ENCODE measurements at places on chromosomes 7 and 10.

DNA sequence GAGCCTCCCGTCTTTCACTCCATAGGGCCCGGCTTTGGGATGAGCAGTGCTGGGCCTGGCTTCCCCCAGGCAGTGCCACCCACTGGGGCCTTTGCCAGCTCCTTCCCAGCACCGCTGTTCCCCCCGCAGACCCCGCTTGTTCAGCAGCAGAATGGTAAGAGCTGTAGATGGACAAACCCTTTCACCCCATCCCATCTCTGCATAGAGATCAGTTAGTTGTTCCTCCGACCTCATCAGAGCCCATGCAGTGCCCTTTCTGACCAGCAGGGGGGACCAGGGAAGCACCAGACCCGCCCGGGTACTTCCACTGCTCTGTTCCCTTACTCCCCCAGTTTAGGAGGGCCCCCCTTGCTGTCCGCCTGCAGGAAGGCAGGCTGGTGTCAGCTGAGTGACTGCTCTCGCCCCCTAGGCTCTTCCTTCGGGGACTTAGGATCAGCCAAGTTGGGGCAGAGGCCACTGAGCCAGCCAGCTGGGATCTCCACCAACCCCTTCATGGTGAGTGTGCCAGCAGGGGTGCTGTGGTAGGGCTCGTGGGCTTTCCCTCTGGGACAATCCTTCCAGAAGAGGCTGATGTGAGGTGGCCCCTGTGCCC is 9.8 kb downstream of the SAP25 start:
- peak; percentile 51 for DNase-seq

GRCh38 chr7:101402081-101402779 is 39.6 kb downstream of the COL26A1 start:
- DNase-seq = no peak

GRCh38 chr10:79093658-79094411 is 25.1 kb downstream of the ZMIZ1 start:
- DNase-seq = no peak

DNA sequence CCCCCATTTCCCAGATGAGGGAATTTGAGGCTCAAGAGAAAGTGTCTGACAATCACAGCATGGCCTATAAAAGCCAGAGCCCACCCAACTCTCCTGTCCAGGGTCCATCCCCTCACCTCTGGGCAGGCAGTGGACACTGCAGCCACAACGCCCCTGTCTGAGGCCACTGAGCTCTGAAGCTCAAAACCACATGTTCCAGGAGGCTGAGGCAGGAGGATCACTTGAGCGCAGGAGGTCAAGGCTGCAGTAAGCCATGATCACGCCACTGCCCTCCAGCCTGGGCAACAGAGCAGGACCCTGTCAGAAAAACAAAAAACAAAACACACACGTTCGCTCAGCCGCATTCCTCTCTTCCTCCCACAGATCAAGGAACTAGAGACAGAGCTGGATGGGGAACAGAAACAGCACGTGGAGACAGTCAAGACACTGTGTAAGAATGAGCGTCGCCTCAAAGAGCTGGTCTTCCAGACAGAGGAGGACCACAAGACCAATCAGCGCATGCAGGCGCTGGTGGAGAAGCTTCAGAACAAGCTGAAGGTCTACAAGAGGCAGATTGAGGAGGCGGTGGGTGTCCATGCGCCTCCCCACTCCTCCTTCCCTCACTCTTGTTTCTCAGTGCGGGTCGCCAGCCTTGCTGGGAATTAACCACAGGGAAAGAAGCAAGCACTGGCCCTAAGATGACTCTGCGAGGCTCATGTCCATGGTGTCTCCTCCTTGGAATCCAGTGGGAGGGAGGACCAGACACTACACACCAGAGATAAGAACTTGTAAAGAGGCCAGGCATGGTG is 20.0 kb upstream of the ARPC1A start:
- no peak for DNase-seq

DNA sequence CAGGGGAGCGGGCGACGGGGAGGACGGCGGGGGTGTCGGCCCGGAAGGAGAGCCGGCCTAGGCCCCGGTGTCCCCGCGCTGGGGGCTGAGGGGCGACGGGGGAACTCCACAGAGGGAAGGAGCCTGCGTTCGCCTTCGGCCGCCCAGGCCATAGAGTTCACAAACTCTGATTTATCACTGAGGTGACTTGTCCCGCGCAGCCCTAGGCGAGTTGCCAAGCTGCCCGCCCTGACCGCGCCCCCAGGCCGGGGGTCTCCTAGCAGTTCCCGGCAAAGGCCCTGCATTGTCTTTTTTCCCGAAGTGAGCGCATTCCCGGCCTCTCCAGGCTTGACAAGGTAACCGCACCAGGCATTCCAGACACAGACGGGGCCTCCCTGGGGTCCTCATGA is 2.9 kb upstream of the NKX6-2 start:
- no peak for DNase-seq

DNA sequence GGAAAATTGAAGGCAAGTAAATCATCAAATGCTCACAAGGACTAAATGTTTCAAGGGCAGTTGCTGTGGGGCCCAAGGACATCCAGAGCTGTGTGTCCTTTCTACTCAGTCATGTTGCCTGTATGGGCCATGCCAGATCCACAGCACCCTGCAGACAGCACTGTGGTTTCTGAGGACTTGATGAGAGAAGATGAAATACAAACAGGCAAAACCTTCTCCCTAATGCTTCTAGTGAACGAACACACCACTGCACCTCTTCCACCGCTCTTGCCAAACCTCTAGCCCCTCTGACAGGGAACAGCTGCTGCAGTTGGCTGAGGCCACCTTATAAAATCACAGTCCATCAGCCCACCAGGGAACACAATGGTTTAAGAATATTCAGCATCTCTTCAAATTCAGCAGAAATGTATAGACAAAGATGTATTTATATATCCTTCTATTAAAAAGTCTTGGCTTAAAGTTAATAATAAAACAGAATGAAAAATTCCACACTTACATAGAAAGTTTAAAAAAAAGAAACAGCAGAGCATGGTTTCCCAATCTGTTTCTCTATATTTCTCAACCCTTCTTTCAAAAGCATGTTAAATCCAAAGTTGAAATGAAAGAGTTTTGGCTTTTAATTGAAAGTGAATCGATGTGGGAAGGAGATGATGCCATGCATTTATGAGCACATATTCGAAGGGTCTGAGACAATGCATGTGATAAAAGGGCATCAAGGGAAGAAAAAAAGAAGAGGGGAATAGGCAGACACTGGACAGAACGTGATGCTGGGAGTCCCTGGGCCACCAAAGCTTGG is 14.0 kb downstream of the CYP3A7 start:
- DNase-seq = no peak

DNA sequence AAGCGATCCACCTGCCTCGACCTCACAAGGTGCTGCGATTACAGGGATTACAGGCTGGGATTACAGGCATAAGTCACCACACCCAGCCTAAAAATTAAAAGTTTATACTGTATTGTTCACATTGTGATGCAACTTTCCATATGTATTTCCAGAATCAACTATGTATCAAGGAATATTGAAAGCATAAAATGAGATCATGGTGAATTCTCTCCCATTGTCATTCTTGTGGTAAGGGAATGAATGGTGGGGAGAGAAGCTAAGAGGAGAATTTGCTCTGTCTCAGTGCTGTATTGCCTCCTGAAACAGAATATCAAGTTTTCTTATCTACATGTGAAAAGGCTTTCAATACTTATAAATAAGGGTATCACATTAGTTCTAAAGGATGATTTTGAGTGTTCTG is 81.7 kb downstream of the CD36 start:
- no peak for DNase-seq

DNA sequence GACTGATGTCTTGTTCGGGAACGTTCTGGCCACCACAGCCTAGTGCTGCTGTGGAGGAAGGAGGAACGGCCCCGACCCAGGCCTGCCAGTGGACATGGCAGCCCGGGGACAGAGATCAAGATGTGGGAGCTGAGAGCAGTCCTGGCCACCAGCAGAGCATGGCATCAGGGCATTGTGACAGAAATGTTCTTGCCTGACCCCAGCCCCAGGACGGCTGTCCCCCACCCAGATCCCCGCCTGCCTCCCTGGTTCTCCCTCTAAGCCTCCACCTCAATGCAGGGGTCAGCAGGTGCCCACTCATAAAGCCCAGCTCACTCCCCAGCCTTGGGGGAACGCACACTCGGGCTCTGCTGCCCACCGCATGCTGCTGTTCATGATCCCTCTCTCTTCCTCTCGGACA is 42.9 kb upstream of the HSPA12A start:
- no peak for DNase-seq

GRCh38 chr7:127927348-127927696 is 103.9 kb downstream of the LRRC4 start:
- no peak for DNase-seq

- DNase-seq = peak; percentile 62
Measured at GRCh38 chr7:117132321-117133120, 179.2 kb downstream of the ST7 start.

- no peak for DNase-seq
Measured at GRCh38 chr10:72819053-72819452, 74.5 kb upstream of the OIT3 start.

- DNase-seq = no peak
Measured at GRCh38 chr10:64011912-64012714, 490.9 kb downstream of the REEP3 start.

DNA sequence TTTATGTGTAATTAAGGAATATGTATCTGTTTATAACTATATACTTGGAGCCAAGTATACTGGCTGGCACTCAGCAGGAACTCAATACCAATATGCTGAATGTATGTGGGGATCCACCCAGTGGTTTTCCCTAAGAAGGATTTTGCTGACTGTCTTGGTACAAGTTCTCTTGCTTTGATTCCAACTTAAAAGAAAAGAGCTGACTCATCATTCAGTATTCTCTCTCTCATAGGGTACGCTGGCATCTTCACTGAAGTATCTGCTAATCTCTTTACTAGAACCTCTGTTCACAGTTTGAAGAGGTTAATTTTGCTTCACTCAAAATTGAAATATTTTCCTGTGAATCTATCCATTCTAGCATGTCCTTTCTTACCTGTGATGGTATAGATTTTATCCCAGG is 1044.8 kb downstream of the CNTNAP2 start:
- DNase-seq = no peak

DNA sequence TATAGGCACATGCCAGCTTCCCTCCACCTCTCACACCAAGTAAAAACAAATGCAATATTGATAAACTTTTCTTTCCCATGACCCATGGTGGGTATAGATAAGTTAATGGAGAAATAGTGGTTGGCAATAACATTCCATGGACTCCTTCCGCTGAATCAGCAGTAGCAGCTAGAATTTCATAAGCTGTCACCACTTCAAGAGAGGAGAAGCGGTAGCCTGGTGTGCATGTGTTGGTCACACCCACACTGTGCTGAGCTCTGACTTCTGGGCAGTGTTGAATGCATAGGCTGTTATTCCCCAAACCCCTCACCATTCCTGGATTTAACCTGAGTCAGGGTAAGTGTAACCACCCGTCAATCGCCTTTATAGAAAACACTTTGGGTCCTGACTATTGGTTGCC is 32.5 kb upstream of the BMPER start:
- no peak for DNase-seq

GRCh38 chr10:16945593-16945992 is 128.4 kb upstream of the RSU1 start:
- DNase-seq = no peak

- no peak for DNase-seq
Measured at GRCh38 chr10:122490786-122491680, 29.7 kb downstream of the HTRA1 start.

GRCh38 chr10:60834401-60834800 is 56.1 kb downstream of the CDK1 start:
- no peak for DNase-seq

- peak; percentile 63 for DNase-seq
Measured at GRCh38 chr7:75565132-75565837, 73.2 kb downstream of the SPDYE5 start.

GRCh38 chr10:77037735-77038403 is 599.7 kb downstream of the KCNMA1 start:
- DNase-seq = no peak

DNA sequence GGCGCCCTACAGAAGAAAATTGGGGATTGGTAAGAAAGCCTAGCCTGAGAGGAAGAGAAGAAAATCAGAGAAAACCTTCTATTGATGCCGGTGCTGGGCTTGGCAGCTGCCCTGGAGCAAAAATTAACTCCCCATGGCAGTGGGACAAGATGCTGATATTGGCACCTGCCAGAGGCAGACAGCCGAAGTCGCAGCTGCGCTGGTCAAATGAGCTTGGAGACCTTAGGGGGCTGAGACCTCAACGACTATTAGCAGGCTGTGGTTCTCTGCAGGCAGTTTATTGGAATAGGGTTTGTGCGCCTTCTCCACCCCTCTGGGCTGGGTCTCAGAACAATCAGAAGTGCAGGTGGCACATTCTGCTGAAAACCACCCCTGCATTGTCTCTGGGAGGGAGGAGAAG is 213.7 kb downstream of the GFRA1 start:
- no peak for DNase-seq

- no peak for DNase-seq
Measured at GRCh38 chr7:133705596-133705995, 421.5 kb upstream of the LRGUK start.

All from fibroblast of the conjunctiva (primary cell).